ENCODE measurements at places on chromosomes 3 and 15. TPM values are rescaled to one million over a fixed set of nuclear protein-coding genes. Genes with fewer than 3 reads are reported as not detected.
A peak's percentile ranks its signal among the peaks of the same experiment; 100 is the strongest.

Gene C3orf22
- total RNA-seq, result not detected

DNA sequence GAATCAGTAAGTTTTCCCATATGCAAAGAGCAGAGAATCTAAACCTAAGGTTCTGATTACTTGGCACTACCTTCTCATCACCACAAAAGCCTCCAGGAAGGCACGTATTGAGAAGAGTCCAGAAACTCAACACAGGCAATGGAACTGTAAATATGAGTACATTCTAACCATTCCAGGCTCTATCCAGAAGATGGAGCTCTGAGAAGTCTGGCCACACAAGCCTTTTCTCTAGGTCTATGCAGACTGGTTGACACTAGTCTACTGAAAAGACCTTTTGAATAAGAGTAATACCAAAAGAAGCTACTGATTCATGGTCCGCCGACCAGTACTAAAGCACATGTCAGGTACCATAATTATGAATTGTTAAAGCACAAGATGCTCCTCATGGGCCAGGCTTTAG, 12.2 kb upstream of the NCKIPSD start:
- no peak for DNase-seq

GRCh38 chr15:37921527-37922385, 12.7 kb upstream of the TMCO5A start:
- peak; percentile 48 for DNase-seq

- no peak for DNase-seq
Measured at GRCh38 chr3:84989102-84989501, 30.3 kb downstream of the CADM2 start.

Data from heart left ventricle (tissue), 16 donors.